ENCODE measurements at places on chromosomes 13 and 19.

GRCh38 chr19:55116859-55117662 is at the start of gene PPP1R12C:
Gene PPP1R12C (minus strand): TSS chr19:55117637. CDS start chr19:55117543, 94 bp downstream.
- DNase-seq, result no peak

- DNase-seq, result no peak
Observed at GRCh38 chr13:35744566-35745178, 268.2 kb upstream of the MAB21L1 start.

DNA sequence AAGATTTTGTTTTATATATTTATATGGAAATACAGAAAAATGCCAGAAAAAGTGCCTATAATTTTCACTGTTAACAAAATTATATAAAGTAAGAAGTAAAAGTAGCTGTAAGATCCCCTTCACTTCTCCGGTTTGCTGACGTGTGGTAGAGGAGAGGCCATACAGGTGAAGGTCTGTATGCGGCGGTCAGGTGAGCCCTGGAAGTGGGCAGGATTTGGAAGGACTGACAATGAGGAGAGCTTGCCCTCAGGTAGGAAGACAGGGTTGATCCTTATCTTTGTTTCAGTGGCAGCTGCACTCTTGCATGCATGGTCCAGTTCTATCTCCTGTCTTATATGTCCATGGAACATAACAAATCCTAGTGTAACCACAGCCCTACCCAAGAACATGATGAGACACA is 16.9 kb upstream of the TFDP1 start:
- DNase-seq, result no peak

DNA sequence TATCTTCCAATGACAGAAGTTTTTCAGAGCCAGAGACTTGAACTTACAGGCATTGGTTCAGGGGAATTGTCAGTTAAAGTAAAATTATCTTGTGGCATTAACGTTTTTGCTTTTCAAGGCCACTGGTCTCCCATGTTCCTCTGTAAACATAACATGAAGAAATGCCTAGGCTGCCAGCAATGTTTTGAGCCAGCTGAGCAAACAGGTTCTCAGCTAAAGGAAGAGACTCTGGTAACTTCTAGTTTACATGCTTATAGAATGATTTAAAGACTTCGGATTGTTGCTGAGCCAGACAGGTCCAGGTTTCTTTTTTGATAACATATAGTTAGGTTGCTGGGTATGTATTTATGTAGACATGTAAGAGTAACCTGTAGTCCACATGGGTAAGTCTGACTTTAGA is 35.7 kb downstream of the ZNF493 start:
- no peak for DNase-seq

GRCh38 chr13:51674276-51674675 is 90.0 kb downstream of the WDFY2 start:
- DNase-seq, result no peak

DNA sequence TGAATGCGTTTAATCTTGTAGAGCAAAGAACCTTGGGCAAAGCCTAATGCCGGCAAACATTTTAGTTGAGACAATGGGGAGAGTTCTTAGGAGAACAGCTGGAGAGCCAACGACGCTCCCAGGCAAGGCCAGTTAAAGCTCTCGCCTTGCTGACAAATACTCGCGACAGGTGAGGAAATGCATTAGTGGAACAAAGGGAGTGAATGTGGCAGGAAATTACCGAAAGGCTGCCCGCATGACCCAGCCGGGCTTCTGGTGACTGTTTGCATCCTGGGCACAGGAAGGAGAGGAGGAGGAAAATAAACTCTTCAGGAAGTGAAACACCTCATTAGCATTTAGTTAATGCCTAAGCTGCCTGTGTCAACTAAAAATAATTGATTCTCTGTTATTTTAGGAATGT is 74.6 kb downstream of the SHISA2 start:
- DNase-seq, result no peak

DNA sequence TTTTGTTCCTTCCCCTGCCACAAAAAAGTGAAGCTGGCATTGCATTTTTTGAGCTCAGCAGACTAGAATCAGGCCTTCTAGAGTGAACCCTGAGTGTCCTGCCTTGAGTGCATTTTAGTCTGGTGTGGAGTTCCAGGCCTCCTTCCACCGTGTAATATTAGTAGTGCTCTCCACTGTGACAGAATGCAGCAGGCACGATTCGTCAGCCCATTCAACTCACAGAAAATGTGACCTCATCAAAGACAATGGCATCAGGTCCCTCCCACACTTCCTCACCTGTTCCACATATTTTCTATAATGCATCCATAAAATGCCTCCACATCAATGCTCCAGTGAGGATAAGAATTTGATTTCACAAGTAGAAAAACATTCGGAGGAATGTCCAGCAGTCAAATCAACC is 227.6 kb downstream of the FGF9 start:
- no peak for DNase-seq

DNA sequence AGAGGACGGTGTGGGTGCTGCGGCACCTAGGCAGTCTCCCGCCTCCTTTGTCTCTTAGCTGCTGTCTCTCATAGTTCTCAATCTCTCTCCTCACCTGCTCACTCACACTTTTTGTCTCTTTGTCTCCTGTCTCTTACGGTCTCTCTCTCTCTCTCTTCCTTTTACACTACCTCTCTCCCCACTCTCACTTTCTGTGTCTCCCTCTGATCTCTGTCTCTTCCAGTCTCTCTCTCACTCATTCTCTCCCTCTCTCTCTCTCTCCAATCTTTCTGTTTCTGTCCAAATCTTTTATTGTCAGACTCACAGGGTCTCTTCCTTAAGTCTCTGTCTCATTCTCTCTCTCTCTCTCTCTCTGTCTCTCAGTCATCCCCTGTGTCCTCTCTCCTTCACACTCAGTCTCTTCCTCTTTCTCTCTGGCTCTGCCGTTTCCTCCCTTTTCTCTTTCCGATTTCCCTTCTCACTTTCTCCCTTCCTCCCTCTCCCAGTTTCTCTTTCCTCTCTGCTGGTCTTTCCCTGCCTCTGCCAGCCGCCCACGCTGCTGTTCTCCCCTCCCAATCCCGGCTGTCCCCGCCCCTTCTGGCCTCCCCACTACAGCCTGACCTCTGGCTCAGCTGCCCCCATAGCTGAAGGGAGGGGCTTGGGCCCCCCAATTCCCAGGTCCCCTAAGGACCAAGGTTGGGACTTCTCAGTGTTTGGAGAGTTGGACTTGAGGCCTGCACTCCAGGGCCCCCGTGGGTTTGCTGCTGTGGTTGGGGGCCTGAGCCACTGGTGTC is at the start of gene PLEKHA4:
Gene PLEKHA4, minus strand, starts transcription at position 504 of the 773 bp plus-strand sequence. CDS start 997 bp downstream, outside the sequence.
- DNase-seq, result peak; percentile 67

DNA sequence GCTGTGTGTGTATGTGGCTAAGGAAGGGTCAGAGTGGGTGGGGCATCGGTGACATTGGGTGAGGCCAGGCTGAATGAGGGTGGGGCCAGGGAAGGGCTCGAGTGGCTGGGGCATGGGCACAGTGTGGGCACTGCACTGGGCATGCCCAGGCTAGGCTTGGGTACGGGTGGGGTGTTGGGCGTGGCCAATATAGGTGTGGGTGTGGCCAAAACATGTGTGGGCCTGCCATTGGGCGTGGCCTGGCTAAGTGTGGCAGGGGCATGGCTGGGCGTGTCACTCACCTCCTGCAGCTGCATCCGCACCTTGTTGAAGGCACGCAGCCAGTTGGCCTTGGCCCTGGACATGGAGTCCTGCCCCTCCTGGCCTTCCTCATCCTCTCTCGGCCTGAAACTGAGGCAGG is 33.2 kb downstream of the UNC13A start:
- DNase-seq, result no peak

- DNase-seq, result peak; percentile 74
Observed at GRCh38 chr19:53254411-53255341, at the start of gene ZNF677. Gene ZNF677 (minus strand): TSS chr19:53254873. CDS start chr19:53251550, 3,323 bp downstream.

- peak; percentile 25 for DNase-seq
Observed at GRCh38 chr19:16957151-16957701, 68.4 kb downstream of the F2RL3 start.

- no peak for DNase-seq
Observed at GRCh38 chr13:107251341-107251740, 683.4 kb upstream of the ARGLU1 start.

- no peak for DNase-seq
Observed at GRCh38 chr13:36919171-36919832, 736 bp downstream of the SMAD9 start.

- DNase-seq, result no peak
Observed at GRCh38 chr19:35741203-35741515, 1.1 kb downstream of the IGFLR1 start.

- no peak for DNase-seq
Observed at GRCh38 chr13:43977911-43978310, 98.2 kb downstream of the LACC1 start.

DNA sequence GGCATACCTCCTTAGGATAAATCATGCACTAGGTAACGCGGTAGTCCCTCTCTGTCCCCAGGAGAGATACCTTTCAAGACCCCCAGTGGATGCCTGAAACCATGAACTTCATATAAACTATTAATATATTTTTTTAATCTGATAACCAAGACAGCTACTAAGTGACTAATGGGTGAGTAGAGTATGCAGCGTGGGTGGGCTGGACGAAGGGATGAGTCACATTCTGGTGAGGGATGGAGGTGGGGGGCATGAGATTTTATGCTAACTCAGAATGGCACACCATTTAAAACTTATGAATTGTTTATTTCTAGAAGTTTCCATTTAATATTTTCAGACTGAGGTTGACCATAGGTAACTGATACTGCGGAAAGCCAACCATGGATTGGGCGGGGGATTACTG is 46.2 kb downstream of the CDK8 start:
- DNase-seq, result no peak

- DNase-seq, result no peak
Observed at GRCh38 chr19:28543244-28543776, 669.6 kb downstream of the UQCRFS1 start.

DNA sequence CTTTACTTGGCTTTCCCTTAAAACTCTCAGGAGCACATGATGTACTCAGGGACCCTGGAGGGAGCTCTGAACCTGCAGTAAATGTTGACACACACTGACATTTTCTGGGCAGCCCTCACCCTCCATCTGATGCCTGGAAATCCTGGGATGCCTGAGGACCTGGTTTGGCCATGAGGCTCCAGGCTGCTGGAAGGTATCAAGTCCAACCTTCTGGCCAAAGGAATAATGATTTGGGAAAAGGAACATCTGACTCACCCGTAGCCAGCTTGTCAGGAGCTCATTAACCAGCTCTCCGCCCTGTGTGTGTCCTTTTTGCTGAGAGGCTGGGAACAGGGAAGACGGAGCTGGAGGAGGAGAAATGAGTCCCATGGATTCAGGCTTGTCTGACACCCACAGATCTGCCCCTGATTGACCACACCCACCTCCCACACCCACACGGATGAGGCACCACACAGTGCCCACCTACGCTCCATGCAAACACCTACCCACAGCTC is 10.3 kb downstream of the ZNF558 start:
- no peak for DNase-seq

- DNase-seq, result no peak
Observed at GRCh38 chr19:13684021-13684420, 80.3 kb upstream of the MRI1 start.

DNA sequence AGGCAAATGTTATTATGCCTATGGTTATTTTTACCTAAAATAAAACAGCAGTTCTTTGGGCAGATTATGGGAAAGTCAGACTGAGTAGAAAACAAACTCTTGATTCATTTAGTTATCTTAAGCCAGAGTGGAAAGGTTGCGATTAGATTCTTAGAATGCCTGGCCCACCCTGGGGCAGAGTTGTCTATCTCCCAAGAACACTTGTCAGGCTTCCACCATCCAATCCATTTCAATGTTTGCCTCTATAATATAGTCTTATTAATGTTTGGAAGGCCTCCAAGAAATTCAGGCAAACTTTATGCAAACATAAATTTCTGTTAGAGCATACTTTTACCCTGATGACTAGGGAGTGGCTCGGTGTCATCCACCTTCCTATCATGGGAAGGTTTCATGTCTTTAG is 207.0 kb downstream of the SLITRK6 start:
- DNase-seq, result no peak
